ENCODE measurements at places on chromosomes 13 and 19.

DNA sequence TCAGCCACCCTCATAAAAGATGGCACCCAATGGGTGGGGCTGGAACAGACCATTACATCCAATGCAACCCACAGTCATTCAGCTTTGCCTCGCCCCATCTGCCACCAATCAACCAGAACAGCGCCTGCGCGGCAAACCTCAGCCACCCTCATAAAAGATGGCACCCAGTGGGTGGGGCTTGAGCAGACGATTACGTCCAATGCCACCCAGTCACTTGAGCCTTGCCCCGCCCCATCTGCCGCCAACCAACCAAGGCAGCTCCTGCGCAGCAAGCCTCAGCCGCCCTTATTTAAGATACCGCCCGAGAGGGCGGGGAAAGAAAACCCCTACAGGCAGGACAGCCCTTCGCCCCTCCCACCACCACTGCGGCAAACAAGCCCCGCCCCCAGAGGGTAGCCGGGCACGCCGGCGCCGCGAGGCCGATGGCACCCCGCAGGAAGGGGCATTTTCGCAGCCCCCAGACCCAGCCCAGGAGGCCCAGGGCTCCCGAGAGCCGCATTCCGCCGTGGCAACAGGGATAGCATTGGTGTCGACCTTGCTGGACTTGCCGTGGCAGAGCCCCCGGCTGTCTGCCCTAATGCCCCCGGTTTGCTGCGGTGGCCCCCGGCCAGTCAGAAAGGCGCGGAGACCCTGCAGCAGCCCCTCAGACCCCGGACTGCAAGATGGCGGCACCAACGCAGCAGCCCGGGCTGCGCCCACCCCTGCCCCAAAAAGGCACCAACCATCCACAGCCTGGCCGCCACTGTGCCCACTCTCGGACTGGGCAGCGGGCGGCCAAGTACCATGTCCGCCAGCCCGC lies 675 bp downstream of the PEG3 start:
- DNase-seq, result peak; percentile 78

- no peak for DNase-seq
Observed at GRCh38 chr13:111975539-111976473, 91.1 kb upstream of the SOX1 start.

DNA sequence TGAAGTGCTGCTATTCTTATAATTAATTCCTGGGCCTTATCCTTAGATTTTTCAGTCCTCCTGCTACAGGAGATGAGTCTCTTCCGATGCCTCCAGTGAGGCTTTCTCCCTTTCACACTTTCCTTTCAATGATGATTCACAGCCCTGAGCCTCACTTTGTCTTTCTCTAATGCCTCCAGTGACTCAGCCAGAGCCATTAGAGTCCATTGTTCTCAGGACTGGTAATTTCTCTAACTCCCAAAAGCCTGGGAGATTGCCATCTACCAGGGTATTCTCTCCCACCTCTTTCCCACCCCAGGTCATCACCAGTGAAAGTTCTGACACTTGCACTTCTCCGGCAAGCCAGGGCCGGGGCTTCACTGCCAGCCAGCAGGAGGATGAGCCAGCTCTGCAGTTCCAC lies 49.6 kb upstream of the ARGLU1 start:
- no peak for DNase-seq

DNA sequence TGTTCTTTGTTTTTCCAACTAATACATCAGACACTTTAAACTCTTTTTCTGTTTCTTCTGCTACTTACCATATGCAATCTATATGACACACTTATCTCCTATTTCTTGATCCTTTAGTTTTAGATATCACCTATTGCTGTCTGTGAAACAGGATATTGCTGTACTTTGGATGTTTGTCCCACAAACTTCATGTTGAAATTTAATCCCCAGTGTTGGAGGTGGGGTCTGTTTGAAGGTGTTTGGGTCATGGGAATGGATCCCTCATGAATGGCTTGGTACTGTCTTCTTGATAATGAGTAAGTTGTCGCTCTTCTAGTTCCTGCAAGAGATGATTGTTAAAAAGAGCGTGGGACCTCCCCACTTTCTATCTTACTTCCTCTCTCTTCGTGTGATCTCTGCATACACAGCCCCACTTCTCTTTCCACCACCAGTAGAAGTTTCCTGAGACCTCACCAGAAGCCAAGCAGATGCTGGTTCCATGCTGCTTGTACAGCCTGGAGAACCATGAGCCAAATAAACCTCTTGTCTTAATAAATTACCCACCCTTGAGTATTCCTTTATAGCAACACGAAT lies 244.2 kb downstream of the NHLRC3 start:
- DNase-seq, result no peak

- DNase-seq, result peak; percentile 83
Observed at GRCh38 chr19:35352448-35353304, 5.0 kb downstream of the FFAR1 start.

DNA sequence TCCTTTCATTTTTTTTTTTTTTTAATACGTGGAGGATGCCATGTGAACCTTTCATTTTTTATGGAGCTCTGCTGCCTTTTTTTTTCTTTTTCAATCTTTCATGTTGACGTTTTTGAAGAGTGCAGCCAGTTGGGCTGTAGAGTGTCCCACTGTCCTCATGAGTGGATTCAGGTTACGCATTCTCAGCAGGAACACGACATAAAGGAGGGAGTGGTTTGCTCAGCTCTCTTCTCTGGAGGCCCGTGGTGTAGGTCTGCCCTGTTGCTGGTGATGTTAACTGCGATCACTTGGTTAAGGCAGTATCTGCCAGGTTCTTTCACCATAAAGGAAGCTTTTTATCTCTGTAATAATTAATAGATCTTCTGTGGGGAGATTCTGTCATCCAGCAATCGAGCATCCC lies 26.7 kb upstream of the CACNG8 start:
- DNase-seq, result no peak

- DNase-seq, result no peak
Observed at GRCh38 chr19:35797663-35798062, 15.0 kb downstream of the PRODH2 start.

GRCh38 chr19:17968362-17968761 lies 1.5 kb downstream of the KCNN1 start:
- DNase-seq, result no peak

GRCh38 chr19:2308114-2308556 lies at the start of gene LINGO3:
LINGO3 (minus strand) TSS chr19:2308154; CDS start chr19:2291776, 16,378 bp downstream.
- no peak for DNase-seq

DNA sequence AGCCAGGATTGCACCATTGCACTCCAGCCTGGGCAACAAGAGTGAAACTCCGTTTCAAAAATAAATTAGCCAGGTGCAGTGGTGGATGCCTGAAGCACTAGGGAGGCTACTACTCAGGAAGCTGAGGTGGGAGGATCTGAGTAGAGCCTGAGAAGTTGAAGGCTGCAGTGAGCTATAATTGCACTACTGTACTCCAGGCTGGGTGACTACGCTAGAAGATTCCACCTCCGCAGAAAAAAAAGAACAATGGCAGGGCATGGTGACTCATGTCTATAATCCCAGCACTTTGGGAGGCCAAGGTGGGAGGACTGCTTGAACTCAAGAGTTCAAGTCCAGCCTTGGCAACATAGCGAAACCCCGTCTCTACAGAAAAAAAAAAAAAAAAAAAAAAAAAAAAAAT lies 20.5 kb downstream of the HAUS8 start:
- no peak for DNase-seq

DNA sequence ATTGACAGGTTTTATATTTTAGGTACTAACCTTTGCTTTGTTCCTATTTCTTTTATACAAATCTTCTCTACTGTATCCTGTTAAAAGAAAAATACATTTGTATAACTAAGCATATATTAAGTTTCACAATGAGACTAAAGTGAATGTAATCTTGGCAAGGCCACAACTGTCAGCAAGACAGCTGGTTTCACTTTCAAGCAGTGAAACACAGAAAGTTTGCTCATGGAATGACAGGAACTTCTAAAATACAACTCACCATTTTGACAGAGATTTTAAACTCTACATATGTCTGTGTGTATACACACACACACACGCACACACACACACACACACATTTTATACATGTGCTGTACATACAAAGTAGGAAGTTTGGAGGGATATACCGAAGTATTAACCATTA lies 53.3 kb downstream of the PARP4 start:
- DNase-seq, result no peak

DNA sequence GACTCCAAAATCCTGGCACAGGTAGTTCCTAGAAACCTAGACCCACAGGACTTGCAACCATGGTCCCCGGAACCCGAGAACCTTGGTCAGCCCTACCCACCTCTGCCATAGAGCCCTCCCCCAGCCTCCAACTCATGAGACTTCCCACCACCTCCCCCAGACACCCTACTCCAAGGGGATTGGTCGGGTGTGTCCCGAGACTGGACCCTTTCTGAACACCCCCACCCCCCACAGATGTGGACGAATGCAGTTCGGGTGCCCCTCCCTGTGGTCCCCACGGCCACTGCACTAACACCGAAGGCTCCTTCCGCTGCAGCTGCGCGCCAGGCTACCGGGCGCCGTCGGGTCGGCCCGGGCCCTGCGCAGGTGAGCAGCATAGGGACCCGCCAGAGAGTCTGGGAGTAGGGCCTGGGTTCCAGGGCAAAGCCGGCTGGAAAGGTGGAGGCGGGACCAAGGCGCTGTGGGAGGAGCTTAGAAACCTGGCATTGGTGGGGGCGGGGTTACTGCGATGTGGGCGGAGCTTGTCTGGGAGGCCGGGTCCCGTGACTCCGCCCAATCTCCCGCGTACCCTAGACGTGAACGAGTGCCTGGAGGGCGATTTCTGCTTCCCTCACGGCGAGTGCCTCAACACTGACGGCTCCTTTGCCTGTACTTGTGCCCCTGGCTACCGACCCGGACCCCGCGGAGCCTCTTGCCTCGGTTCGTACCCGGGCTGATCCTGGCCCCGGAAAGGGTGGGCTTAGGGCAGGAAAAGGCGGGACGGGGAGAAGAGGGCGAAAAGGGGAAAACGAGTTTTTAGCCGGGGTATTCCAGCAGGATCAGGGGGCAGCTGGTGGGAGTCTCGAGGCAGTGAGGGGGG lies 11.9 kb downstream of the LTBP4 start:
- peak; percentile 62 for DNase-seq

- DNase-seq, result peak; percentile 94
Observed at GRCh38 chr19:19033426-19034203, at the start of the genes ARMC6 and SUGP2. ARMC6 (plus strand) TSS chr19:19033603; CDS start chr19:19034210, 607 bp downstream. SUGP2 (minus strand) TSS chr19:19033517; CDS start chr19:19031071, 2,446 bp downstream.

GRCh38 chr19:28960986-28961705 lies 251.8 kb downstream of the UQCRFS1 start:
- no peak for DNase-seq

- no peak for DNase-seq
Observed at GRCh38 chr13:86839221-86839620, 832.0 kb upstream of the SLITRK5 start.

DNA sequence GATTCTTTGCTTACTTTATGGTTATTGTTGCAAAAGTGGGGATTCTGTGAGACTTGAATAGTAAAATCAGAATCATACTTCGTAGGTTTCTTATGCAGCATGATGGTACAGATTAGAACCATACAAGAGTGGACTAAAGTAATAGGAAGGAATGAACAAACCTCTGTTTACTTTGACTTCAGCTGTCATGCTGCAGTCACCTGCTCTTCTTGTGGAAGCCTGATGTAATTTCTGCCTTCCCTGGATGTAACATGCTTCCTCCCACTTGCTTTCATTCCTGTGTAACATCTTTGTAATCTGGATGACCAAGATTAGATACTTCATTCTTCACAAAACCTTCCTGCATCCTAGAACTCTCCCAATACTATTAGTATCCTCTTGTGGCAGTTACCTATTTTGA lies 235.0 kb downstream of the PCCA start:
- peak; percentile 19 for DNase-seq

DNA sequence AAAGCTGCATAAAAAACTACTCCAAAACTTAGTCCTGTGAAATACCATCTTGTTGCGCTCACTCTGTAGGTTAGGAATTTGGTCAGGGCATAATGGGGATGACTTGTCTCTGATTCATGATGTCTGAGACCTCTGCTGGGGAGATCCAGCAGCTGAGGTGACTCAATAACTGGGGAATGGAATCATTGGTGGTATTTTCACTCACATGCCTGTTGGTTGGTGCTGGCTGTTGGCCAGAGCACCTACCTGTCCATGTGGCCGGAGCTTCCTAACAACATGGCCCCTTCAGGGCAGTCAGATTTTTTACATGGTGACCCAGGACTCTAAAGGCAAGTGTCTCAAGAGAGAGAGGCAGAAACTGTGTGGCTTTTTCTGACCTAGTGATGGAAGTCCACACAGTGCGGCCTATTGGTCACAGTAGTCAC lies 7.4 kb upstream of the ESD start:
- DNase-seq, result no peak

DNA sequence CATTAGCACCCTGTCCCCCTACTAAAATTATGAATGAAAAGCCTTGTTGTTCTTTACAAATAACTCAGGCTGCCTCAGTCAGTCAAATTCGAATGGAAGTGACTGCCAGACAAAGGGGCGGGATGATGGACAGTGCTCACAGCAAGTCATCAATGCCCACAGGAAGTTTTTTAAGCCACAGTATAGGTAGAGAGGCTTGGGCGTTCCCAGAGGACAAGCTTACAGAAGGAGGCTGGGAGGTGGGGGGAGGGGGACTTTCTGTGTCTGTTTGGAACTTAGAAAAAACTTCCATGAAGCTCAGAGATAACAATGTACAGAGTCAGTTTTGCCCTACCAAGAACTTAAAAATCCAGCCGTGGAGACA lies 18.5 kb upstream of the SPRY2 start:
- no peak for DNase-seq

- DNase-seq, result no peak
Observed at GRCh38 chr13:76286178-76286577, 600.0 kb downstream of the KCTD12 start.

DNA sequence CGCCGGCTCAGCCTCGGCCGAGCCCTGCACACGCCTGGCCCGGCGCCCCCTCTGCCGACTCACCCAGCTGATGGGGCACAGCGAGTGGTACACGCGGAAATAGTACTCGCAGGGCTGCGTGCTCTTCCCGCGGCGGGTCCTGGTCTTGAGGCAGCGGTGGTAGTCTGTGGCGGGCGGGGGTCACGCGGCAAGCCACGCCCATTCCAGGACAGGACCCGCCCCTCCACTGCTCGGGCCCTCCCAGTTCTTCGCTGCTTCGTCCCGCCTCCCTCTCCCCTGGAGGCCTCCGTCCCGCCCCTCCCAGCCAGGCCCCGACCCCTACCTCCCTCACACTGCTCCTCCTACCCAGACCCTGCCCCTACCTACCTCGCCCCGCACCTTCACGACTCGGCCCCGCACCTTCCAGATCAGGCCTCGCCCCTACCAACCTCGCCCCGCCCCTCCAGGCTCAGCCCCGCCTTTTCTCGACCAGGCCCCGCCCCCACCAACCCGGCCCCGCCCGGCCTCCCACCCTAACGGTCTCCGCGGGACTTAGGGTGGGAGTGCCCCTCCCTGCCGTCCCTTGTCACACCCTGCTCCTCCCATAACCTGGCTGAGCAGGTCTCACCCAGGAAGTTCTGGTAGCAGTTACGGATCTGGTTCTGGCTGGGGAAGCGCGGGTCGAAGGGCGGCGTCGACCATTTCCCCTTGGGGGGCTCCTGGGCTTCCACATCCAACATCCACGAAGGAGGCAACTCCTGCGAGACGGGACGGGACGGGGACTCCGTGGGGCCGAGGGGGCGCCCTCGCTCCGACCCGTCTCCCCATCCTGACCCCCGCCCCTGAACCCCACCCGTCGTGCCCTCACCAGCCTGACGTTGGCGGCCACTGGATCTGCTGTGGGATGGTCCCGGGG lies 469 bp downstream of the COX6B2 start:
- DNase-seq, result peak; percentile 65
